ENCODE measurements at places on chromosomes 4 and X.

- no peak for DNase-seq
These were observed 108.1 kb downstream of the DHX15 start for GRCh38 chr4:24476282-24476681.

- DNase-seq, result no peak
These were observed 62.4 kb downstream of the TRMT44 start for GRCh38 chr4:8502836-8503585.

GRCh38 chr4:144313370-144313769 is 172.9 kb upstream of the GYPA start:
- DNase-seq, result no peak

DNA sequence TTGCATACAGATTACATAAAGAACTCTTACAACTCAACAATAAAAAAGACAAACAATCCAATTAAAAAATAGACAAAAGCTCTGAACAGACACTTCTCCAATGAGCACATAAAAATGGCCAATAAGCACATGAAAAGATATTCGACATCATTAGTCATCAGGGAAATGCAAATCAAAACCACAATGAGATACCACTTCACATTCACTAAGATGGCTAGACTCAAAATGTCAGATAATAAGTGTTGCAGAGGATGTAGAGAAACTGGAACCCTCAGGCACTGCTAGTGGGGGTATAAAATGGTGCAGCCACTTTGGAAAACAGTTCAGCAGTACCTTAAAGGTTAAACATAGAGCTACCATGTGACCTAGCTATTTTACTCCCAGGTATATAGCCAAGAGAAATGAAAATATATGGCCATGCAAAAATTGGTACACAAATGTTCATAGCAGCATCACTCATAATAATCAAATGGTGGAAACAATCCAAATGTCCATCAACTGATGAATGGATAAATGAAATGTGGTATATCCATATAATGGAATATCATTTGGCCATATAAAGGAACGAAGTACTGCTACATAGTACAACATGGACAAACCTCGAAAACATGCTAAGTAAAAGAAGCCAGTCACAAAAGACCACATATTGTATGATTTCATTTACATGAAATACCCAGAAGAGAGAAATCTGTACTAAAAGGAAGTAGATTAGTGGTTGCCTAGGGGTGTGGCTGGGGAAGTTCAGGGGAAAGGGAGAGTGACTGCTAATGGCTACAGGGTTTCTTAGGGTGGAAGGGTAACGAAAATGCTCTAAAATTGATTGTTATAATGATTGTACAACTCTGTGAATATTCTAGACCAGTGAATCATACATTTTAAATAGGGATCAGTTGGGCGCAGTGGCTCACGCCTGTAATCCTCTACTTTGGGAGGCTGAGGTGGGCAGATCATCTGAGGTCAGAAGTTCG is 29.4 kb downstream of the SASH3 start:
- no peak for DNase-seq

- no peak for DNase-seq
These were observed 166.2 kb upstream of the FGF13 start for GRCh38 chrX:138877746-138878145.

GRCh38 chr4:18366892-18367291 is 345.3 kb upstream of the LCORL start:
- no peak for DNase-seq

DNA sequence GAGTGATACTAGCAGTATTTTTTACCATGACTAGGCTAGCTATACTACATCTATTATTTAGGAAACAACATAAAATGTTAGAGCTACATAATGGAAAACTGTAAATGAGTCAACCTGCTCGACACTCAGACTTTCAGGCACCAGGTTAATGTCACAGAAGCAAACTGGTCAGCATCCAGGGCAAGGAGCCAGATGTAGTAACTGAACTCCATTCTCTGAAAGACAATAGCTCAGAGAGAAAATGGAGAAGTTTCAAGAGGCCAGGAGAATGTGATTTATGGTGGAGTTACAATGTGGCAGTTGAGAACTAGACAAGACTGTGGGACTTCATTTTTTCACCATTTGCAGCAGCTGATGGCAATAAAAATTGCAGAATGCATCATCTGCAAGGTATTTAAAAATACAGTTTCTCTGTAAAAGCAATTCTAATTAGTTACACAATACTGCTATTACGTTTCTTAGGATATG is 342.7 kb upstream of the PABPC4L start:
- DNase-seq, result no peak

GRCh38 chr4:28926156-28926555 is 1794.0 kb upstream of the PCDH7 start:
- DNase-seq, result no peak

DNA sequence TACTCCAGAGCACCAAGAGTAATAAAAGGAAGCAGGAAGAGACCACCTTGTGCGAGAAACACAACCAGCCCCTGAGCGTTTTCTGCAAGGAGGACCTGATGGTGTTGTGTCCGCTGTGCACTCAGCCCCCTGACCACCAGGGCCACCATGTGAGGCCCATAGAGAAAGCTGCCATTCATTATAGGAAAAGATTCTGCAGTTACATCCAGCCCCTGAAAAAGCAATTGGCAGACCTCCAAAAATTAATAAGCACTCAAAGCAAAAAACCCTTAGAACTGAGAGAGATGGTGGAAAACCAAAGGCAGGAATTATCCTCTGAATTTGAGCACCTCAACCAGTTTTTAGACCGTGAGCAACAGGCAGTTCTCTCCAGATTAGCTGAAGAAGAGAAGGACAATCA is 5.7 kb downstream of the TRIM75 start:
- DNase-seq, result no peak

DNA sequence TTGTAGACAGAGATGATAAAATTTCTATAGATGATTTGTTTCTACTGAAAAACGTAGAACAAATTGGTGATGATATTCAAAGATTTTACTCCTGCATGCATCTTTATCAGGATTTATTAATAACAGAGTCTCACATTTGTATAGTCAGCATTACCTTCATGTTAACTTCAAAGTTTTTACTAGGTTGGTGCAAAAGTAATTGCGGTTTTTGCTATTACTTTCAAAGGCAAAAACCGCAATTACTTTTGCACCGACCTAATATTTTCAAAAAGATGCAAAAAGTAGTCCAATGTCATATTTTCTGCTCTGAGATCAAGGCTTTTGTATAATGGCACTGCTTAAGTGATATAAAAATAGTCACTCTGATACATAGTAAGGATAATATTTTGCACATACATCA is 536.4 kb upstream of the ADGRL3 start:
- no peak for DNase-seq

DNA sequence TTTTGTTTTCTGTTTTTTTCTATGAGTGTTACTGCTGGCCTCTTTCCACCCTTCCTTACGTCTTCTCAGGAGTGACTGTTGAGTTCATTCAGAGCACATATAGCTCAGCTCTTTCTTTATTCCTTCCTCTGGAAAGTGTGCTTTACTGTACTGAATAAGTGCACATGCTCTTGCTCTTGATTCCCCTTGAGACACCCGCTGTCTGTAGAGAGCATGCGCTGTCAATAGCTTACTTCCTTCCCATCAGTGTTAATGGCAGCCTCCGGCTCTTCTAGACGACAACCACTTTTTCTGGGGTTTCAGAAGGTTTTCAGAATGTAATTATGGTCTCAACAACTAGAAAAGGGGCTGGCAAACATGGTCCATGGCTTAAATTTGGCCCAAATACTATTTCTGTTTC is 504.9 kb downstream of the C4orf33 start:
- DNase-seq, result no peak

GRCh38 chr4:62622089-62622488 is 1422.0 kb downstream of the ADGRL3 start:
- DNase-seq, result no peak

- no peak for DNase-seq
These were observed 207.3 kb upstream of the ANXA10 start for GRCh38 chr4:167885071-167885470.

DNA sequence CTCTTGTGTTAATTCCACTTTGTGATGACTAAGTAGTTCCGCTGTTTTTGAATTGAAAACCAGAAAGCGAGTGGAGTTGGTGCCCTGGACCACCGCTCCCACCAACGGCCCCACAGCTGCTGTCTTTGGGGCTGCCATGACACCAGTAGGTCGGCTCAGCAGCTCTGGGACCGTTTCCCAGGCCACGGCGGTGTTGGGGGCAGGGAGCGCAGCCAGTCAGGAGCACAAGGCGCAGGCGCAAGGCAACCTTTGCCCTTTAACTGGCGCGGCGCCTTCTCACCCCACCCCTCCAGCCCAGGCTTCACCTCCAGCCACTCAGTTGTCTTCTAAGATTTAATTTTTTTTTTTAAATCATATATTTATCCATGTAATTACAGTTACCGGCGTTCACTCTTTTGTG is at the start of gene GK2:
TSS of gene GK2 (minus strand) at position 166 of the 400 bp plus-strand sequence. CDS start at position 138, 28 bp downstream.
- DNase-seq, result no peak

- DNase-seq, result no peak
These were observed 576.8 kb downstream of the GBA3 start for GRCh38 chr4:23269566-23269965.

Measured in head of caudate nucleus (tissue), 42 donors.